NB4 (cell line): ENCODE measurements at places on chromosomes 6 and 20.

DNA sequence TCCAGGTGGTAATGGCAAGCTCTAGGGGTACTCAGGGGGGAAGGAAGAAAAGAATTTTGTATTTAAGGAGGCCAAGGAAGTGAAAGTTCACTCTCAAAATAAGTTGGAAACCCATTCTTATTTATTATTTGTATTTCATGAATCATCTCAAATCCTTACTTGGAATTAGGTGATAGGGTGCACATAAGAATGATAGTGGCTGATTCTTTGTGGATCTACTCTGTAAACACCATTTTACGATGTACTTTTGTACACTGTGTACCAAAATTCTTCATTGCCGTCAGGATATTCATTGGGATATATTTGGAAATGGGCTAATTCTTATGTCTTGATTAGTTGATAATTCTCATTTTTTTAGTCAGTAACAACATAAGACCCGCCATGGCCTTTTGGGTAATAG is 179.5 kb upstream of the LAMP5 start:
- no peak for DNase-seq

DNA sequence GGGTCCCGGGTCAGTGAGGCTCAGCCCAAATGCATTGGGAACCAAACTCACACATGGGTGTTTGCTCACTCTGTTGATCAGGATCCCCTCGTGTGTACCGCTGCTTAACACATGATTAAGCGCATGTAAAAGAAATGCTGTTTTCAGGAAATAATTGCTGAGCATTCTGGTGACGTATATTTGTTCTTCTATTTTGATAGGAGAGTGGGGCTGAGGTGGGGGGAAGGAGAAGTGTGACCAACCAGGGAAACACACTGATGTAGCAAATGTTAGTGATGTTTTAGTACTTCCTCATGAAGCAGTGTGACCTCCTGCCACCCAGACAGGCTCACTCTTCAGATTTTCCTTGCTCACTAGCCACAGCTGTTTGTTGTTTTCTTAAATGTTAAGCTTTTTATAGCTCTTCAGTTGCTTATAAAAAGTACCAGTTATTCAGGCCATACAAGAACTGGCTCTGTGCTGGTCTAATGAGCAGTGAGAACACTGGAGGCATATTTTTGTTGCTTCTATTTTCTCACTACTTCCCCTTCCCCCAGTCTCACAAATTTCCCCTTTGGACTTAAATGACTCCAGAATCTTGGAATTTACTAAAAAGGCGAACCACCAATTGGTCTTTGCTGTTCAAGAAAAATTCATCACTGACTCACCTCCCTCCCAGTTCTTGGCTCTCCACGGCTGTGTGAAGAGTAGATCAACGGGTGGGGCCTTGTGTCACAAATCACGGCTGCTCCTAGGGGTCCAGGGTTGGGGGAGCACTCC is 79.2 kb upstream of the BACH2 start:
- no peak for DNase-seq

DNA sequence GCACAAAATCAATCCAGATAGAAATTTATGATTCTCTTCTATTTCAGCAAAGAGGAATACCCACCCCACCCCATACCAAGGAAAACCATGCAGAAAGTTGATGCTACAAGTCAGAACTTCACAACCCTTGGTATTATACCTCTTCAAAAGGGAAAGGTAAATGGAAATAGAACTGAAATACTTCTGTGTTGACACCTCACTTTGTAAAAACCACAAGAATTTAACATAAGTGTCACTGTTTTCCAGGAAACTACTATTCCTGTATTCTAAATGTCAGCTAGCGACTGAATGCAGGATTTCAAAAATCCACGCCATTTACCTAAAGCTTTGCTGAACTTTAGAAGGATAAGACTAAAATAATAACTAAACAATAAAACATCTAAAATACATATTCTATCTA is 3.6 kb downstream of the CPNE1 start:
- DNase-seq, result no peak

DNA sequence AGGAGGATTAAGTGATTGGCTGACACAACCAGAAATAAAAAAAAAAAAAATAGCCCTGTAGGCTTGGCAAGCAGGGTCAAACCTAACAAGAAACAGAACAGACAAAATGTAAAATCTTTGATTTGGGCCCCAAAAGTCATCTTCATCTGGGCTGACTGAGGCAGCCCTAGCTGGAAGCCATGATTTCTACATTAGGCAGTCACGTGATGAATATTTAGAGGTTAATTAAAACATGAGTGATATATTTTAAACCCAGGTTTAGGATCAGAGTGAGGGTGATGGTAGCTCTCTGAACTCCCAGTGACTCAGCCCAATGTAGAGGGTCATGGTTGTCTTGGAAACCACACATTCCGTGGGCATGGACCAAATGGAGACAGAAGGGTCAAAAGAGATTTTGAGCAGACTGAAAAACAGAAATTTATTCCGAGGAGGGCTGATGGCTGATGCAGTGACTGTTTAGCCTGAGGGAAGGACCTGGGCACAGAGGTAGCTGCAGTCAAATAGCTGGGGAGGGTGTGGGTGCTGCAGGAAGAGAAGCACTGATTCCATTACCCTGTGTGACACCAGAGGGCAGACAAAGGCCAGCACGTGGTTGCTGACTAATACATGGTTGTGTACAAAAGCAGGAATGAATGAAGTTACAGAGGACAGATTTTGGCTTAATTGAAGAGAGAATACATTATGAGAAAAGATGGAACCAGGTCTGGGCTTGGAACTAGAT is 573.1 kb upstream of the CHD6 start:
- DNase-seq, result no peak

DNA sequence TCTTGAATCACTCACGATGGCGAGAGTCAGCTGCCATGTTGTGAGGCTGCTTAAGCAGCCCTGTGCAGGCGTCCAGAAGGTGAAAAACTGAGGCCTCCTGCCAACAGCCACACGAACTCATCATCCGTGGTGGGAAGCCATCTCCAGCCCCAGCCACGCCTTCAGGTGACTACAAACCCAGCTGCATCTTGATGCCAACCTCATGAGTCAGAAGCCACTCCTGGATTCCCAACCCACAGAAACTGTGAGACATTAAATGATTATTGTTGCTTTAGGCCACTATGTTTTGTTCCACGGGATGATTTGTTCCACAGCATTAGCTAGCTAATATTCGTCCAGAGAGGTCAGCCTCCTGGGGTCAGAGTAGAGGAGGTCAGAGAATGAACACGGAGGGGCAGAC is 80.5 kb downstream of the SNX5 start:
- no peak for DNase-seq

DNA sequence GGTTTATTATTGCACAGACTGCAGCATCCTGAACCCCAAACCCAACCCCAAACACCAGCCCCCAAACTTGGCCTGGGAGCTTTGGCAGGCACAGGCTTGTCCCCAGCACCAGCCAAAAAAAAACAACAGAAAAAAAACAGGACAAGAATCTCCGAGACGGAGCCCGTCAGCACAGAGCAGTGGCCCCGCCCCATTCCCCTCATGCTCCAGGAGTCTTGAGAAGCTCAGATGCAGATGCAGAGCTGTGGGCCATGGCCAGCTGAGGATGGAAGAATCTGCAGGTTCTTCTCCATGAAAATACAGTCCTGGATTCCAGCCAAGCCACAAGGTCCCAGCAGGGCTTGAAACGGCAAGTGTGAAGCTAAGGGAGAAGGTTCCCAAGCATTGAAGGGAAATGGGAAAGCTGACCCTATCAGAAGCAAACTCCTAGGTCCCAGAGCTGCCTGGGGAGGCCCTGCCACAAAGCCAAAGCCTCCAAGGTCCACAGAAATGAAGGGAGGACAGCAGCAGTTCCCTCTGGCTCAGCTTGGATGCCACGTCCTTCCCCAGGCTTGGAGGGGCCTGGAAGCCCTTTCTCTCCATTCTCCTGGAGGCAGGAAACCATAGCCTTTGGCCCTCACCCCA is 75.2 kb downstream of the JPH2 start:
- DNase-seq, result no peak

- peak; percentile 48 for DNase-seq
These were observed 52.8 kb upstream of the UST start for GRCh38 chr6:148693882-148694484.

GRCh38 chr20:44343162-44343675 is 6.4 kb downstream of the R3HDML start:
- no peak for DNase-seq

- DNase-seq, result no peak
These were observed 117.9 kb downstream of the SGK1 start for GRCh38 chr6:134199848-134200606.

DNA sequence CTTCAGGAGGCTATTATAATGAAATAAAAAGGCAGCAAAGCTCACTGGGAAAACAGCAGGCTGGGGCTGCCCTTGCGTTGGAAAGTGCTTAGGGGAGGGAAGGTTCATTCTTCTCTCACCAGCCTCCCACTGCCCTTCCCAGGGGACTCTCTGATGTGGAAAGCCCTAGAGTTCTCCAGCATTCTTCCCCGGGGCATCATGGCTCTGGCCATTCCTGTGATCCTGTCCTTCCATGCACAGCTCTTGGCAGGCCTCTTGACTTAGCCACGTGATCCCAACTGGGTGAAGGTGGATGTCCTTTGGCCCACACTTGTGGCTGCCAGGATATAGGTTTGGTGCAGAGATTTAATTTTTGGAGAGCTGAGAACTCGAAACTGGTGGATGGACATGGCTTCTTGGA is 58.0 kb upstream of the ZNF831 start:
- no peak for DNase-seq

GRCh38 chr6:111002350-111002749 is 20.5 kb downstream of the RPF2 start:
- no peak for DNase-seq

DNA sequence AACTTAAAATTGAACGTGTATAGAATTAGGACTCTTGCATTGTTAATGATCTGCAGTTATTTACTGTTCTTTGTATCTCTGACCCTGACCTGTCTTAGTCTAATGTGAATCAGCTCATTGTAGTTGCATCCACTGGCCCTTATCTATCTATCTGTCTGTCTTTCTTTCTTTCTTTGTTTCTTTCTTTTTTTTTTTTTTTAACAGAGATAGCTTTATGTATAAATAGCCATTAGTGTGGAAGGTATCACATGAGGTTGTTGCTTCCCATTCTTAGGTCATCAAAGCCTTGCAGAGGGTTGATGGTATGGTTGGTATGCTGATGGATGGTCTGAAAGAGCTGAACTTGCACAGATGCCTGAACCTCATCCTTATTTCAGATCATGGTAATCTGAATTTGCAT is 59.9 kb downstream of the ENPP1 start:
- DNase-seq, result no peak

DNA sequence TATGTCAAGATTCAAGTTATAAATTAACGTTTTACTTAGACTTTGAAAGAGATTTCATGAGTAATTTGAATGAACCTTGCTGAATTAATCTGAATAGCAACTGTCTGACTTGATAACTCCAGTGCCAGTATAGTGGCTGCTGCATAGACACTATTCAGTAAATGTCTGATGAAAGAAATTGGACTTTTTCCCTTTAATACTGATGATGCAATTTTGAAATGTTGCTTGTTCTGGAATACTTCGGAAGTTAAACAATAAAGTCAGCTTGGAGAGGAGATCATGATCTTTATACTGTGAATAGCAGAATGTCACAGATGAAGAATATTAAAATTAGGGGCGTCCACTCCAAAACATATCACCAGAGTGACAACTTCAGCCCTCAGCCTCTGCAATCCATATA is 3.6 kb upstream of the PGBD1 start:
- DNase-seq, result no peak

GRCh38 chr20:35947489-35947888 is 6.8 kb downstream of the SCAND1 start:
- peak; percentile 67 for DNase-seq
